ENCODE measurements at places on chromosomes 11 and 22.
A peak's percentile ranks its signal among the peaks of the same experiment; 100 is the strongest.

GRCh38 chr11:128956401-128957201 is 13.9 kb upstream of the TP53AIP1 start:
- DNase-seq = peak; percentile 38

DNA sequence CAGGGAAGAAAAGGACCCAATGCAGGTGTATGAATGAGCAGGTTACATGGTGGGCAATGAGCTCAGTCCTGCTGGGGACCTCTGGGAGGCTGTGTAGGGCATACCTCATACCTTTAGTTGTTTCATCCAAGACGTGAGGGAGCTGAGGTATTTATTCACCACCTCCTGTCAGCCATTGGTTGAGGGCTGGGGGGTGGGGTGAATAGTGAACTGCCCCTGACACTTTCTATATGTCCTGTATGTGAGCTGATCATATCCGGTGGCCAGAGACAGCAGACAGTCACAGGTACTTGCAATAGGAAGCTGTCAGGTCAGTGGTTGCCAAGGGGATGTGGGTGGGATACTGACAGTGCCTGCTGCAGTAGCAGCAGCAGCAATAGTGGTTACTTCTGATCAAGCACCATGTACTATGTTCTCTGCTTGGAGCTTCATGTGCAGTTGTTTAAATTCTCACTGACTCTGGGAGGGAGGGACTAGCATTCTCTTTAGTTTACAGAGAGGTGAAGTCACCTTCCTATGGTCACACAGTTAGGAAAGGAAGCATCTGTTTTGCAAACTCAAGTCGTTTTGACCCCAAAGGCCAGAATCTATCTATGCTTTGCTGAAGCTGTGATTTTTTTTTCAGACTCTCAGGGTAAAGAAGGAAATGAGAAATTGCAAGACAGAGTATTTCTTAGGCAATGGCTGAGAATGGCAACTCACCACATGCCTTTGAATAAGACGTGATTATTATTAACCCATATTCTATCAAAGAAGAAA is 54.0 kb downstream of the MIAT start:
- DNase-seq = no peak

DNA sequence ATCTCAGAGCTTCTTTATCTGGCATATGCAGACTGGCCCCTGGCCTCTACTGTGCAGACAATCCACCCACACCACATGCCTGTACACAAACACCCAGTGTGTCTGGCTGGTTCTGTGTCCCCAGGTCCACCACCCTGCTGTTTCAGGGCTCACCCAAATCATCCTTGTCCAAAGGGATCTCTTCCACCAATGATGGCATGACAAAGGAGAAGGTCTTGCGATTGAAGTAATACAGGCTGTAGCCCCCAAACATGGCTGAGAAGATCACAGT is 1.7 kb downstream of the SLC37A4 start:
- no peak for DNase-seq

DNA sequence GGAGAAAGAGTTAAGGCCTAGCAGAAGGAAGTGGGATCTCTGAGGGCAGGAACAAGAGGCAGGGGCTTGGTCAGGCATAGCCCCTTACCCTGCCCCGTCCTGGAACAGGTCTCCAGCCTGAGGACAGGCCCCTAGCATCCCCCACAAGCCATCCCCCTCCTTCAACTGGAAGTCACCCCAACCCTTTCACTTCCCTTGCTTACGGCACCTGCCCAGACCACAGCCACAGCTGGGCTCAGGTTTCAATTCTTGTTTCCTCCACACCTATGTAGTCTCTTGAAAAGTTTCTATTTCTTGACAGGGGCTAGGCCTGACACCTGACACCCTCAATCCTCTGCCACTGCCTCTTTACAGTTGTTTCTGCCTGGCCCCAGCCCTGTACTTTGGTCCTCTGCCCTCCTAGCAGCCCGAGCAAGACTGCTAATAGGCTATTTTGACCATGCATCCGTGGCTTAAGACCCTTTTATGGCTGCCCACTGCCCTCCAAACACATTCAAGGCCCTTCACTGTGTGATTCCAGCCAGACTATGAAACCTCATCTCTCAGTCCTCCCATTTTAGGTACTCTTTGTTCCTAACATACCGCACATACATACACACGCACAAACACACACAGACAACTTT is 10.9 kb upstream of the FCHSD2 start:
- peak; percentile 34 for DNase-seq

DNA sequence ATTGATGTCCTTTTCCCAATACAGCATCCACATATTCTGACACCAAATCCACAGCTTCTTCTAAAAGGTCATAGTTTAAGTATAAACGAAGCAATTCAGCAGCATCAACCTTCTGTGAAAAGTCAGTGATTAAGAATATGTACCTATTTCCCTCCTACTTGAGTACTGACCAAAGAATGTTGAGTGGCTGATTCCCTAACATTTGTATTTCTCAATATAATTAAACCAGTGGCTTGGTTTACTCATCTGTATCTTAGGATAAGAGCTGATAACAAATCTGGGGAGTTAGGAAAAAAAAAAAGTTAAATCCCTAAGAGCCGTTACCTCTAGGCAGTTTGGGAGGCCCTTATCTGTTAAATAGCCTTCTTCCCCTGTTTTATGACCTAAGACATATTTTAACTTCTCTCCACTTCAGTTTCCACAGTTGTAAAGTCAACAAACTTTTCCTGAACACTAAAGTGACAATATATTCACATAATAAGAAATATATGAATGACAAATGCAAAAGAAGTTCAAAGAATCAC is 16.0 kb upstream of the FNBP4 start:
- DNase-seq = no peak

DNA sequence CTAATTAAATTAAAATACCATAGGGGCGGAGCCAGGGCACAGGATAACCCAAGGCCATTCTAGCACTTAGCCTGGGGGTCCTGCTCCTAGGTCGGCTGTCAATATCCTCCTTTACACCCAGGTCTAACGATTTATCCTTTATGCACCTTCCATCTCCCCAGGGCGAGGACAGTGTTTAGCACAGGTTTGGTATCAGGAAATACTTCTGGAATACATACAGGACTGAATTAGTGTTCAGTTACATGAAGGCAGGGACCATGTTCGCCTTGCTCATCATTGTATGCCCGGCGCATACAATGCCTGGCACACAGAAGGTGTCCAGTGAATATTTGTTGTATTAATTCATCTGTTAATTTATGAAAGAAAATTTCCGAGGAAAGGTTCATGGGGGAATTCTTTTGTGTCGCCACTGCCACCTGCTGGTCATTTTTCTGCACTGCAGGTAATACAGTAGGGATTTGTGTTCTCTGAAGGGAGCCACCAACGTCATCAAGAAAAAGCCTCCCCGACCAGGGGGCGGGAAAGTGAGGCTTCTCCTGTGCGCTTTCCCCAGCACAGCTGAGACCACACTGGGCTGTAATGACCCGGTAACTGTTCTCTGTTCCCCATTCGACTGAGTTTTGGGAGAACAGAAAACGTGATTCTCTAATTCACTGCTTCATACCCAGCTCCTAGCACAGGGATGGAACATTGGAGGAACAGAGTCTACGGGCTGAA is 68.7 kb upstream of the ASPHD2 start:
- DNase-seq = peak; percentile 64

DNA sequence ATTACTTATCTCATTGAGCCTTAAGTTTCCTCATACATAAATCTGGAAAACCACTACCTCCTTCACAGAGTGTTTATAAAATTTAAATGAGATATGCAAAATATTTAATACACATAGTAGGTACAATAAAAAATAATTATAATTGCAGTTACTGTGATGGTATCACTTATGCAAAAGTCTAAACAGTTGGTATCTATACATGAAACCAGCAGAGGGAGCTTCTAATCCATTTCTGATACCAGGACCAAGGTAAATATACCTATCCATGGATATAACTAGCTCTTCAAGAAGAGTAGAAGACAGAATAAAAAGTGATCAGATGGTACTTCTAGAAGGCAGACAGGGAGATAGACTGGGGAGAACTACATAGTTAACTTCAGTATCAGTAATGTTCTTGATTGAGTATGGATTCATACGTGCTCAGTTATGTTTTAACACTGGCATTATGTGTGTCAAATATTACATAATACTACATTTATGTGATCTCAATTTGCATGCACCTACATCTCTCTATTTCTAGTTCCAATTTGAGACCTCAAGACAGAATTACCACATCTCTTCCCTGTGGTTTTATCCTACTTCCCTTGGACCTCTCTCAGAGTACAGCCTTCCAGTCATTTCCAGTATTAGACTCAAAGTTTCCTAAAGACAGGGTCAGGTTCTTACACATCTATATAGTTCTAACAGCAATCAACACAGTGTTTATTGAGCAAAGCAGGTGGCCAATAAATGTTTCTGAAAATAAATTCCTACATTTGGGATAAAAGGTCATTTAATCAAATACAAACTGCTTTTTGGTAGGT is 13.7 kb upstream of the TSG101 start:
- peak; percentile 57 for DNase-seq

DNA sequence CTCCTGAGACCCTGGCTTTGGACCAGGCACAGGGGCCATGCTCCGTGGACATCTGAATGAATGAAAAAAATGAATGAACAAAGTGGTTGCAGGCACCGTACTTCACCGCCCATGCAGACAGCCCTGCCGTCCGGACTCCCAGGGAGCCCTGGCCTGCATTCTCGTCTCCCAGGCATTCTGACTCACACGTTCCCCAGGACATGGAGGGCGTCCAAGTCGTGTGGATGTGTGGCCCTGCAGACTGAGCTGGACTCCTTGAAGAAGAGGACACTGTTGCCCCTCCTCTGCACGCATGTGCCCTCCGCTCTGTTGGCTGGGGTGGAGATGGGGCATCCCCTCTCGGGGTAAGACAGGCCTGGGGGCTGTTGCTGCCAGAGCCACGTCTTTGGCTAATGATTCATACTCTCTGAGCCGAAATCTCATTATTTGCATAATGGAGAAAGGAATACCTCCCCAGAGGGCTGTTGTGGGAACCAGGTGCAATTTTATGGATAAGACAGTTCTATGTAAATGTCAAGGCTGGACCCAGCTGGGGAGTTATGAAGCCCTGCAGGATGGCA is 49.7 kb downstream of the RTL6 start:
- DNase-seq = no peak

DNA sequence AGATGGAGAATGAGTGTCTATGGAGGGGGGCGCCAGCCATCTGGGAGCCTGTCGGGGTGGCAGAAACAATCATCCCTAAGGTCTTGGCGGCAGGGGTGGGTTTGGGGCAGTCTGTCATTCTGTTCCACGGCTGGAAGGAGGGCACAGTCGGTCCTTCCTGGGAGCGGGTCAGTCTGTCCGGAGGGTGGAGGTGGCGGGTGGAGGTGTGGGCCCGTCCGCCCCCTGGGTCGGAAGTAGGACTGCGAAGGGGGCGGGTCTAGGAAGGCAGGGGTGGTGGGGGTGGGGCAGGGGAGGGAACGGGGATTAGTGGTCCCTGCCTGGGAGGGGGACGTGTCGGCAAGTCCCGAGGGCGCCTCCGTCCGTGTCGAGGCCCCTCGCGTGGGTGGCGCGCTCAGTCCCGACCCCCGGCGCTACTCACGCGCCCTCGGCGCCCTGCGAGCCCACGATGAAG is 461 bp downstream of the TBC1D10A start:
- no peak for DNase-seq

DNA sequence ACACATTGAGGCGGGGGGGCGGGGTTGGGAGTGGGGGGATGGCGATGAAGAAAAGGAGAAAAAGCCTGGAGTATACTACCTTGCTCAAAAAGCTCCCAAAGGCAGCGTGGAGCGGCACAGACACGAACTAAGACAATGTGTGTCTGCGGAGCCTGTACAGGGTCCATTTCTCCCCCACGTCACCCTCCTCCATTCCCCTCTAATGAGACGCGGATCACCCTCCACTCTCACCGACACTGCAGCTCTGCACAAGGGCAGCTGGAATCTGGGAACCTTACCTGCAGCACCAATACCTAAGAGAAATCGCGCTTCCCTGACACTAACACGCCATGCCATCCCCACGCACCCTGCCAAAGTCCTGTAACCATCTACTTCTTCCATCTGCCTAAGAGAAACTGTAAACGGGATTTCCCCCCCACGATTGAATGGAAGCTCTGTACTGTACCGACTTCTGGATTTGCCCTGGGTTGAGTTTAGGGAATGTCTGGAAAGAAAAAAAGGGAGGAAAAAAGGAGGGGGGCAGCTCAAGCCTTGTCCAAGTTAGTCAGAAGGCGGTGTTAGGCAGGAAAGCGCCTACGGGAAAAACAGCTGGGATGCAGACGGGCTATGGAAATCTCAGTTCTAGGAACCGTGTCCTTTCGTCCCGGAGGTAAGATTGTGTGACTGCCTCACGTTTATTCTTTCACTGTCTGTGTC is 125.7 kb upstream of the C11orf58 start:
- DNase-seq = no peak

DNA sequence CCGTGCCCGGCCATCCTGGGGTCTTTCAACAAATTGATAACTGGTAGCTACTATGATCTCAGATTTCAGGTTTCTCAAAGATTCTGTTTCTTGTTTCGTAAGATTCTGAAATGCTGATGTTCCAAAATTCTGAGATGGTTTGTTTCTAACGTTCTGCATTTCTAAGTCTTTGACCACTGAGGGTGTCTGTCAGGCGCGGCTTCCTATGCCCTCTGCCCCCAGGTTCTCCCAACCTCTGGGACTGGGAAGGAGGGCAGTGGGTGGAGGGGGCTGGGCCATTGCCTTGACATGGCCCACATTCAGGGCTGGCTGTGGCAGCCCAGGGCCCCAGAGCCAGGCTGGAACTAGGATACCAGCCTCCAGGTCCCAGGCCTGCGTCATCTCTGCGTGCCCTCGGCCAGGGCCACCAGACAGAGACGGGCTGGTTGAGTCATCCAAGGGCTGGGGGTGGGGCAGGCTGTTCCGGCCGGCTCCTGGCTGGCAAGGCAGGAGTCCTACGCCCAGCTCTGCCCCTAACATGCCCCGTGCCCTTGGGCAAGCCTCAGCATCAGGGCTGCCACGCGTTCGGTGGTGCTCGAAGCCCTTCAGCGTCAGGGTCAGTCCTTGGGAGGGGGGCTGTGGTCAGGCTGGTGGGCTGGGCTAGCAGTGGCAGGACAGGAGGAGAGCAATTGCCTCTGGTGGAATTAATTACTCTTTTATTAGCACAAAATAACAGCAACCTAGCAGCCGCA is 5.2 kb downstream of the TMEM134 start:
- DNase-seq = no peak

All from CD4-positive, alpha-beta T cell treated with Interleukin-15 for 4 hours (primary cell).